ENCODE measurements at places on chromosomes 1 and 21. TPM values are rescaled to one million over a fixed set of nuclear protein-coding genes. Genes with fewer than 3 reads are reported as not detected.

Gene KIRREL1
- 109 TPM for total RNA-seq

Gene CD247
- total RNA-seq, result not detected

Gene TSSK3
- total RNA-seq, result 1.2 TPM

Gene IFNLR1
- total RNA-seq, result not detected

Gene NCF2
- 1.5 TPM for total RNA-seq

Gene SPRR2A
- total RNA-seq, result not detected

Gene NOS1AP
- total RNA-seq, result 0.30 TPM

Gene AGT
- total RNA-seq, result not detected

Gene UTS2
- total RNA-seq, result not detected

DNA sequence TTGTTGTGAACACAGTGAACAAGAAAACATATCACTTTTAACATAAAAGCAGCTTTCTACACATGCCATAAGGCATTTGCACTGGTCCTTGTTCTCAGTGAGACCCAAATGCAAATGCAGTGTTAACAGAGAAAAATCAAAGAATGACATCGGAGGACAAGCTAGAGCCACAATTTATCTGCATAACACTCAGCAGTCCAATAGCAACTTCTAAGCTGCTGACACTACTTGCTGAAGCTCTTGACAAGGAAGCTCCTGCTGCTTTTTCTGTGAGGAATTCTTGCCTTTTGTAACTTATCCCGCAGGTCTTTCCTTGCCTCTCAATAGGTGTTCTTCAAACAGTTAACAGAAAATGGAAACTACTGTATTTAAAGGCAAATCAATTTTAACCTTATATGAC, 34.7 kb downstream of the USH2A start:
- DNase-seq, result no peak

DNA sequence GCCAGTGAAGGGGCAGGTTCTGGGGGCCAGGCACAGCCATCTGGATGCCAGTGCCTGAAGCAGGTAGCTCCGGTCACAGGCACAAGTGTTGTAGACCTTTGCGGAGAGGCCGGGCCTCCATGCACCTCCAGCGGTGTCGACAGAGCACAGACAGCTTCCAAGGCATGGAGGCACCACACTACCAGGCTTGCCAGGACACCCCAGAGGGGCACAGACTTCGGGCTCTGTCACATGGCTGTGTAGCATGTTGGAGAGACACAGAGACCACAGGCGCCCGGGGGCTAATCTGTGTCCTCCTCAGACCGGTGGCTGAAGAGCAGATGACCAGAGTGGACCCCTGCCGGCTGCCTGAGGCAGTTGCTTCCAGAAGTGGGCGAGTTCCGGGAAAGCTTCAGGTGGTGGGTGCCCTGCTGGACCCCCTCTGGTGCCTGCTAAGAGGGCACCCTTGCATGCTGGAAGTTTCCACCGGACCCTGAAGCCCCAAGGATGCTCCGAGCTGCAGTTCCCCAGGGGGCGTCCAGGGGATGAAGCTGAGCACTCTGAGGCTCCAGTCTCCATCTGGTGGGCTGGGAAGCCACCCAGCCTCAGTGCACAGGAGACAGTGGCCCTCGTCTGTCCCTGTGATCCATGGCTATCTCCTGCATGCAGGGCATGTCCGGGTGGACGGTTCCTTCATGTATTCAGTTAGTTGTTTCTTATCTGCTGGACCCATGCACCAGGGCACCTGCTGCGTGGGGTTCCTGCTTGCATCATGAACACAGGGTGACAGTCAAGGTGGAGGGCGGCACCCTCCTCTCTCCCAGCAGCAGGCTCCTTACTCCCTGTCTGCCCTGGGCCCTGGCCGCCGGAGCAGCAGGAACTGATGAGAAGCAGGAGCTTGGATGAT, 82.4 kb downstream of the OBSCN start:
- DNase-seq, result no peak

GRCh38 chr21:25422610-25423608, 184.4 kb downstream of the MRPL39 start:
- no peak for DNase-seq

GRCh38 chr1:55716610-55717009, 501.4 kb upstream of the USP24 start:
- peak; percentile 46 for DNase-seq

GRCh38 chr1:232036181-232036933, 409.8 kb downstream of the DISC1 start:
- no peak for DNase-seq

DNA sequence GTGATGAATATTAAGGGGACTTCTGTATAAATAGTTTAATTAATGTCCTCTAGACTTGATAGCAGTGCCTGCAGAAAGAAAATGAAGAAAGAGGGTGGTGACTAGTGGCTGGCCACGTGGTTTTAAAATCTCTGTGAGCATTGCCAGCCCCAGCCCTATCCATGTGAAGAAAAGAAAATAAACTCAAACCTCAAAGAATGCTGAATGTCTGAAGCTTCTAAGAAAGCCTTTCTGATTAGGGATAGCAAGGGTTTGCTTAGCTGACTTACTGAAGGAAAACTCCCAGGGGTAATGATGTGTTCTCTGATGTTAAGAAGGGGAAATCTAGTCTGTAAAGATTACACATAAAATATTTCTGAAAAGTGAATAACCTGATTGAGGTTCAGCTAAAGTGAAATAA, 31.8 kb downstream of the ADGRL2 start:
- peak; percentile 26 for DNase-seq

DNA sequence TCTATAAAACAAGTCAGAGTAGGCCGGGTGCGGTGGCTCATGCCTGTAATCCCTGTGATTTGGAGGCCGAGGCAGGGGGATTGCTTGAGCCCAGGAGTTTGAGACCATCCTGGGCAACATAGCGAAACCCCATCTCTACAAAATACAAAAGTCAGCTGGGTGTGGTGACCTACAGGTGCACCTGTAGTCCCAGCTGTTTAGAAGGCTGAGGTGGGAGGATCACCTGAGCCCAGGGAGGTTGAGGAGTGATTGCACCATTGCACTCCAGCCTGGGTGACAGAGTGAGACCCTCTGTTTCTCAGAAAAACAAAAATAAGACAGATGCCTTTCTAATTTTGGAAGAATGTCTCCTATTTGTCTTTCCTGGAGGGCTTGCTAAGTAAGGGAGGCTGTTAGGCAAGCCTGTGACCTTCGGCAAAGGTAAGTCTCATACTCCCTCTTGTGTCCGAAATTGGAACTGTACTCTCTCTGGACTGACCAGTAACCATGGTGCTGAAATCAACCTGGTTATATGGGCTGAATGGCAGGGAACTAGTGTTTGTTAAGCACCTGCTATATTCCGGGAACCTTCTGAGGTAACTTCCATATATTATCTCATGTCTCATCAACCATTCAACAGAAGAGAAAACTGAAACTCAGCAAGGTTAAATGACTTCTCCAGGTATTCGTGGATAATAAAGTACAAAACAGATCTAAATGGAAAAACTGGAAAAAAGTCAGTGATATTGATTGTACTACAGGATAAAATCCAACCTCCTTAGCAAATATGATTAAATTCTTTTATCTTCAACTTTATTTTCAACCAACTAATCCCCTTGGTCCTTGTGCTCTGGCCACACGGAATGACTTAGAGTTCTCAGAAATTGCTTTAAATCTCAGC, 11.8 kb upstream of the RAB3B start:
- DNase-seq, result peak; percentile 88

- DNase-seq, result no peak
Measured at GRCh38 chr1:93438716-93439115, 9.2 kb upstream of the FNBP1L start.

DNA sequence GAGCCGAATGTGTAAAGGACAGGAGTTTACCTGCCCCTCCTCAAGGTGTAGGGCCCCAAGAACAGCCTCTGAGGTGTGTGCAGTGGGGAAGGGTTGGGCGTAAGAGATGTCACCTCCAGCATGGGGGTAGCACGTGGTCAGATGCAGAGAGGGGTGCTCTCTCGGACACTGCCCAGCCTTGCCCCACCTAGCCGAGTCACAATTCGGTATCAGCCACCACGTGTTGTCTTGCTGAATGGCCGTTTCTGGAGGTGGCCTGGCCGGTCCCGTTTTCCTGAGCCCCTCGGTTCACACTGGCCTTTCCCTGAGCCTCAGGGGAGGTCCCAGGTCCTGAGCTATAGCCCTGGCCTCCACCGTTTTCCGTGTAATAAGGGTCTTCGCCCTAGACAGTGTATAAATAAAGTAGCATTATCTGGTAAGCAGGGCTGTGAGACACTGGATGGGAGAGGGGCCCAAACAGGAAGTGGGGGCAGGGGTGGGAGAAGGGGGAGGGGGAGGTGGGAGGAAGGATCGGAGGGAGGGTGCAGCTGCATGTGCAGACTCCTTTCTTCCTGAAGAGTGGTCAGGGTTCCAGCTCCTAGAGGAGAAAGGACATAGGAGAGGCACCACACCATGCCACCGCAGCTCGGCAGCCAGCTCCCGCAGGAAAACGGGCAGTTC, 23.3 kb downstream of the CD34 start:
- no peak for DNase-seq

- no peak for DNase-seq
Measured at GRCh38 chr1:70896224-70896623, 151.4 kb downstream of the PTGER3 start.

DNA sequence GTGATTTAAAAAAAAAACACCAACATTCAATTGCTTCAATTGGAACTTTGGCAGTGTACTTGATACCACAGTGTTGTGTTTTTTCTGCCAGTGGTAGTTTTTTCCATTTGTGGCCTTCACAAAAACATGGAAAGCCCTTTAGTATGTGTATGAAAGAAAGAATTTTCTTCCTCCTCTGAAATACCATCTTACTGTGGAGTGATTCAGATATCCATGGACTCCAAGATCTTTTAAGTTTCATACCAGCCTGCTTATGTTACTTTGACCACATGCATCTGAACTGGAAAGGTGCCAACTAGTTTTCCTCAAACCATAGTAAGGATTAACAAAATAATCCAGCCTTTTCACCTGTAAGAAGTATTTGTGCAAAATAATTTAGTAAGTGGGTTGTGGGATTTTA, 3.4 kb downstream of the PPP2R5A start:
- DNase-seq, result peak; percentile 44

GRCh38 chr1:100597061-100597741, 59.3 kb downstream of the GPR88 start:
- peak; percentile 87 for DNase-seq
